ENCODE measurements at places on chromosomes 1 and 21.

- no peak for DNase-seq
Measured at GRCh38 chr1:103948526-103948925, 198.8 kb downstream of the AMY1C start.

- no peak for DNase-seq
Measured at GRCh38 chr1:25615563-25616094, 962 bp upstream of the MAN1C1 start.

DNA sequence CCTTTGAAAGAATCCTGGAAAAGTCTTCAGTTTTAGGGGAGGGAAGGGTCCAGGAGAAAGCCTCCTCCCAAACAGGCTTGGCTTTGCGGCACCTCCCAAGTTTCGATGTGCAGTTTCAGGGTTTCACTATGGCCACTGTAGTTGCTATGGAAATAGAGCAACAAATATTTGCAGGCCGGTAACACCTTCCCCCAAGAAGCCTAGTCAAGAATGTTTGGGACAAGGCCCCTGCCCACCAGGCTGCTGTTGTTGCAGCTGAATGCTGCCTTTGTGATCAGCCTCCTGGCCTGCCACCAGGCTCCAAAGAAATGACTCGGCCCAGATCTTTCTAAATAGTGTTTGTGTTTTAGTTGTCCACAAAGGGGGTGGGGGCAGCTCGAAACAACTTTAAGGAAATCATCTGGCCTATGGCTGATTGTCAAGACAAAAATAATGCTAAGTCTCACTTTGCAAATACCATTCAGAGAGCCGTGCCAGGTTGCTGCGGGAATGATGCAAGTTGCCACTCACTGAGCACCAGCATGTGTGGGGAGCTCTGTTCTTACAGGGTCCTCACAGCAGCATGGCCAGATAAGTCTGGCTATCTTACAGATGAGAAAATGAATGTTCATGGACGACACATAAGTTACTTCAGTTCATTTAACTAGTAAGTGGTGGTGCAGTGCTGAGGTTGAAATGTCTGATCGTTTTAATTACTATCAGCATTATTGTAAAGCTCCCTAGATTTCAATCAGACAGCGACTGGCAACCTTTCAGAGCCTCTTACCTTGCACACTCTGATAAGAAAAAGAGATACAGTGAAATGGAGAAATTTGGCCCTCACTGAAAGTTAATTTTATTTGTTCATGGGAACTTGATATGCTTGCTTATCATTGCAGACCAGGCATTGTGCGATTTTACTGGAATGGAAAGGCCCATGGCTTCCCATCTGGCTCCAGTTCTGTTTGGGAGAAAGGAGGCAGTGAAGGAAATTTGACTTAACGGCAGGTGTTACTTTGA lies 91.2 kb upstream of the JUN start:
- no peak for DNase-seq

DNA sequence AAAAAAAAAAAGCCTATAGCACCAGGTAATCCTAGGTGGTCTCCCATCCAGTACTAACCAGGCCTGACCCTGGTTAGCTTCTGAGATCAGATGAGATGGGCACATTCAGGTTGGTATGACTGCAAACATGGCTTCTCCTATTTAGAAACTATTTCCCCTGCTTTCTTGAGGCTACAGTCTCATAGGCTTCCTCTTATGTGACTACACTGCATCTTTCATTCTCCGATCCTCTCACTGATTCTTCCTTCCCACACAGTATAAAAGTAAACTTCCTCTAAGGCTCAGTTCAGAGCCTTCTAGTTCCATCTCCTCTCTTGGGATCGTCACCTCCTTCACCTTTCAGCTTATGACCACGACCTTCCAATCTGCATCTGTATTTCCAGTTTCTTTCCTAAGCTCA lies 30.4 kb upstream of the RNF2 start:
- no peak for DNase-seq

- no peak for DNase-seq
Measured at GRCh38 chr1:64309431-64309831, 106.0 kb downstream of the UBE2U start.

- DNase-seq: no peak
Measured at GRCh38 chr1:65615859-65616258, 176.8 kb upstream of the PDE4B start.

DNA sequence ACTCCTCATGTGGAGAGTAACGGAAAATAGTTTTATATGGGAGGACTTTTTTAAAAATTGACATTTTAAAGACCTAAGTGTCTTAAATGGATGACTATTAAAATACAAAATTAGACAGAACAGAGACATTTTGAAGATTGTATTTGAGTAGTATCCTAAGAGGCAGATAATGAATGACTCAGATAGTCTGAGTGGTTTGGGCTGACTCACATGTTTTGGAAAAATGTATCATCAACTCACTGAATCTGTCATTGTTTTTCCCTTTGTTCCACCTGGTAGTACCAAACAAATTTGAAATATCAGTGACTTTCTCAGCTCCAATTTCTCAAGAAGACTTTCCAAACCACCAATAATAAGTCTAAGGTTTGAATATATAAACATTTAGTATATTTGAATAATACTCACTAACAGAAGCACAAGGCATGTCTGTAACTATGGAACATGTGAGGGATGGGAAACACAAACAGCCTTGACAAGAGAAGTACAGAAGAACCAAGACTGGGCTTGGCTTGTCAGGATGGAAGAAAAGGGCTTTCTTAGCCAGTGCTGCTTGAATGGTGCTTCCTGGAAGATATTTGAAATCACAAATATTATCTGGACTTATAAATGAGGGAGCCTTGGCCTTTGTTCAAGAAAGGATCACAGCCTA lies 90.6 kb downstream of the SGIP1 start:
- no peak for DNase-seq

- no peak for DNase-seq
Measured at GRCh38 chr1:114034567-114035303, 55.5 kb downstream of the OLFML3 start.

DNA sequence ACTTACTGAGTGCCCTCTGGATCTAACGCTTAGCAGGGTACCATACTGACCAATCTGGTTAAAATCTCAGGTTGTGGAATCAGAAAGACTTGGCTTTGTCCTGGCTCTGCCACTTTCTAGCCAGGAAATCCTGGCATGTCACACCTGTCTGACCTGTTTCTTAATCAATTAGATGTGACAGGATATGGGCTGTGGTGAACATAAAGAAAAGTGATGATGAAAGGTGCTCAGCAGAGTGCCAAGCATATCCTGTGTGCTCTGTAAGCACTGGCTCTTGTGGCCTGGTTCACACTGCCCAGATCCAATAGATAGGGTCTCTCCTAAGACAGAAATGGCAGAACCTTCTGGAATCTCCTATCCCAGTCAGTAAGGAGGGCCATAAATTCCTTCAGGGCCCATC lies 53.9 kb downstream of the PHC2 start:
- DNase-seq: no peak

DNA sequence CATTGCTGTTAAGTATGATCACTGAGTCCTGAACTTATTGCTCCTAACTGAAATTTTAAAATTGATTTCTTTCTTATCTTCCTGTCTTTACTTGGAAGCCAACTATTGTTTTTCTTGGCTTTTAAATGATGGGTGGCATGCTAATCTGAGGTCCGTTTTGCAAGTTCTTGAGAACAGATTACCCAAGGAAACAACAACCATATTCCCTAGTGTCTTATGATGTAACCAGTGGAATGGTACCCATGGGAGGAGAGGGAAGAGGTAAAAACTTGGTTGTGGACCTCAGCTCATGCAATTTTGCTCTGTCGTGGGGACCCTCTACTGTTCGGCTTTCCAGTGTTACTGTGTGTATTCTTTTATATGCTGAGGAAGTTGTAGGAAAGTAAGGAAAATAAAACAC lies 454.8 kb upstream of the ADAMTS5 start:
- no peak for DNase-seq

DNA sequence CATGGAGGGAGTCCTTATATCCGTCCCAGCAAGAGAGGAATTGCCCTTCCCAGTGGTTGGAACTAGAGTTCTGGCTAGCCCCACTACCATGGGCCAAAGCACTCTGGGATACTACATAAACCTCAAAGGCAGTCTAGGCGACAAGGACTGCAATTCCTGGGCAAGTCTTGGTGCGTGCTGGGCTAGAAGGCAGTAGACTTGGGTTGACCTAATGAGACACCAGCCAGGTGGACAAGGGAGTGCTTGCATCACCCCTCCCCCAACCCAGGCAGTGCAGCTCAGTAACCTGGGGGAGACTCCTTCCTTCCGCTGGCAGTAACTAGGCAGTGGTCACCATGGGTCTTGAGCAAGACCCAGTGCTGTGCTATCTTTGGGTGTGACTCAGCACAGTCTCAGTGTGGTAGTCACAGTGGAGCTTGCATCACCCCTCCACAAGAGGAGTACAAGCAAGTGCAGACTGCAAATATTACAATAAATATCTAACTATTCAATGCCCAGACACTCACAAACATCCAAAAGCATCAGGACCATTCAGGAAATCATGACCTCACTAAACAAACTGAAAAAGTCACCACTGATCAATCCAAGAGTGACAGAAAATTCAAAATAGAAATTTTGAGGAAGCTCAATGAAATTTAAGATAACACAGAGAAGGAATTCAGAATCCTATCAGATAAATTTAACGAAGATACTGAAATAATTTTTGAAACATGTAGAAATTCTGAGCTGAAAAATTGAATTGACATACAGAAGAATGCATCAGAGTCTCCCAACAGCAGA lies 84.7 kb upstream of the LYPLAL1 start:
- no peak for DNase-seq

DNA sequence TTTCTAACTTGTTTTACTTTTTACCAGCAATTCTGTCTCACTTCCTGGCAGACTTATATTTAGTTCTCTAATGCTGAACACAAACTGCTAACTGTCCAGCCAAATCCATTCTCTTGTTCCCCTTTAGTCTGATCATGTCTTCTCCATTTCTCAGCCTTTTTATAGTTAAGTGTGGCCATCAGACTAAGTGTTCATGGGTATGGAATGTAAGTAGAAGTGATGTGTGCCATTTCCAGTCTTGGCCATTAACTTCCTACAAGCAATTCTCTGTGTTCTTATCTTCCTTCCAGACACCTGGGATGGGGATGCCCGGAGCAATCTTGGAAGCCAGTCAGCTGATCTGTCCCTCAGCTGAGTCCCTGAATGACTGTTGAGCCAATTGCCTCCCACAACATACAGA lies 165.8 kb downstream of the ST6GALNAC3 start:
- no peak for DNase-seq

GRCh38 chr1:45862008-45862407 lies 58.6 kb downstream of the MAST2 start:
- DNase-seq: no peak

DNA sequence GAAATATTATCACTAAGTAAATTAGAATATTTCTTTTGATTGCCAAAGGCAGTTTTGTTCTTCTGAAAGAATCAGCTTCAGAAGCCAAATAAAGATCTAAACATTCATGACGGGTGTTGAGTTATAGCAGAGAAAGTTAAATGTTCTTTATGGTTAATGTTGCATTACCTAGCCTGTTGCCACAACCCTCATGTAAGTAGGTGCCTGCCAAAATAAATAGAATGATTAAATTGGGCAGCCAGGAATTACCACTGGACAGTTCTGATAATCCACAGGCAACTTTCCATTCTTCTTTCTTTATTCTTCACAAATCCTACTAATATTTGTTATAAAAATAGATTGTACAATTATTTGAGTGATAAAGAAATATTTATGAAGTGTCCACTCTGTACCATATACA lies 217.9 kb upstream of the NRIP1 start:
- DNase-seq: no peak

GRCh38 chr21:31354604-31355443 lies 10.8 kb upstream of the TIAM1 start:
- DNase-seq: no peak

DNA sequence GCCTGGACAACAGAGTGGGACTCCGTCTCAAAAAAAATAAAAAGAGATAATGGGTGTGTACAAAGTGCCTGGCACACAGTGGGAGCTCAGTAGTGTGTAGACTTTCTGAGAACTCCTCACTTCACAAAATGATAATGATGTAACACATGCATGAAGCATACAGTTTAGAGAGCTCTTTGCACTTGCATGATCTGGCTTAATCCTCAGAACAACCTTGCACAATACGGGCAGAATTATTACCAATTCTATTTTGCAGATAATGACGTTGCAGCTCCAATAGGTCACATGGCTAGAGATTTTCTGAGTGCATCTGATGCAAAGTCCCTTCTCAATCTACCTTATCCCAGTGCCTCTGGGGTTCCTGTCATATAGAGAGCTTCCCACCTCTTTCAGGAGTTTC lies 71.4 kb downstream of the CD247 start:
- DNase-seq: no peak

- DNase-seq: no peak
Measured at GRCh38 chr1:100989306-100990077, 36.1 kb downstream of the DPH5 start.

DNA sequence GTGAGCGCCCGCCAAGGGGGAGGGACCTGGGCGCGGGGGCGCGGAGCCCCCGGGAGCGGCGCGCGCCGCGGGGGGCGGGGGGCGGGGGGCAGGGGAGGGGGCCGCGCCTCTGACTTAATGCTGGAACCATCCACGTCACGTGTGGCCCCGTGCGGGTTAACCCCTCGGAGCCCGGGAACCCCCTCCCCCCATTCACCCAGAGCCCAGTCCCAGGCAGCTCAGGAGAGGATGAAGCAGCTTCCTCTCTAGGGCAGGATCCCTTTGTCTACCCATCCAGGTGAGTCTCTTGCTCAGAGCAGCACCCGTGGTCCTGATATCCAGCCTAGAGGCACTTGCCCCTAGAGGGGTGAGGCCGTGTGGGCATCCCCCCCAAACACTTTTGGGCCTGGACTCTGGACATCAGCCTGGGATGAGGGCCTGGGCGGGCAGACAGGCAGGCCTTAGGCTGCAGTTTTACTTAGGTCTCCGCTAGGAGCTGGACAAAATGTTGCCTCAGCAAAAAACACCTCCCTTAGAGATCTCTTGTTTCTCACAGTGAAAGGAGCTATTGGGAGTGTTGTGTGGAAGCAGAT lies at the start of gene ALX3:
Gene ALX3 (minus strand): TSS at position 2 of the 572 bp plus-strand sequence. CDS start 60 bp downstream, outside the sequence.
- DNase-seq: no peak
